ENCODE measurements at places on chromosomes 1 and 21.

- peak; percentile 45 for DNase-seq
These were observed 56.8 kb upstream of the PRDX6 start for GRCh38 chr1:173420330-173420806.

- no peak for DNase-seq
These were observed 264.6 kb downstream of the HHIPL2 start for GRCh38 chr1:222283147-222283768.

DNA sequence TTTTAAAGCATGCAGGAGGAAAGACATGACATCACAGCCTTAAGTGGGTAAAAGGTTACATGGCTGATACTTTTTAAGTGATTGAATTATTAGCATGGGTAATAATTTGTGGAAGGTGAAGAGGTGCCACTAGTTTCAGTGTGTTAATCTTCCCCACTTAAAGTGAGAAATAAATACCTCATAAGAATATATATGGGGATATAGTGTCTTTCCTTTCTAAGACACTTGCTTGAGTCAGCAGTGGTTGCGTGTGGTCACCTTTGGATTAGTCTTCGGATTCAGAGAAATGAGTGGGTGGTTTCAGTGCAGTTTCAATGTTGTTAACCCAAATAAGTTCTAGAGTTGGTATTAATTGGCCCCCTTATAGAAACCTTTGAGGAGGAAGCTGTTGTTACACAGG, 94.1 kb downstream of the ADGRL2 start:
- no peak for DNase-seq

DNA sequence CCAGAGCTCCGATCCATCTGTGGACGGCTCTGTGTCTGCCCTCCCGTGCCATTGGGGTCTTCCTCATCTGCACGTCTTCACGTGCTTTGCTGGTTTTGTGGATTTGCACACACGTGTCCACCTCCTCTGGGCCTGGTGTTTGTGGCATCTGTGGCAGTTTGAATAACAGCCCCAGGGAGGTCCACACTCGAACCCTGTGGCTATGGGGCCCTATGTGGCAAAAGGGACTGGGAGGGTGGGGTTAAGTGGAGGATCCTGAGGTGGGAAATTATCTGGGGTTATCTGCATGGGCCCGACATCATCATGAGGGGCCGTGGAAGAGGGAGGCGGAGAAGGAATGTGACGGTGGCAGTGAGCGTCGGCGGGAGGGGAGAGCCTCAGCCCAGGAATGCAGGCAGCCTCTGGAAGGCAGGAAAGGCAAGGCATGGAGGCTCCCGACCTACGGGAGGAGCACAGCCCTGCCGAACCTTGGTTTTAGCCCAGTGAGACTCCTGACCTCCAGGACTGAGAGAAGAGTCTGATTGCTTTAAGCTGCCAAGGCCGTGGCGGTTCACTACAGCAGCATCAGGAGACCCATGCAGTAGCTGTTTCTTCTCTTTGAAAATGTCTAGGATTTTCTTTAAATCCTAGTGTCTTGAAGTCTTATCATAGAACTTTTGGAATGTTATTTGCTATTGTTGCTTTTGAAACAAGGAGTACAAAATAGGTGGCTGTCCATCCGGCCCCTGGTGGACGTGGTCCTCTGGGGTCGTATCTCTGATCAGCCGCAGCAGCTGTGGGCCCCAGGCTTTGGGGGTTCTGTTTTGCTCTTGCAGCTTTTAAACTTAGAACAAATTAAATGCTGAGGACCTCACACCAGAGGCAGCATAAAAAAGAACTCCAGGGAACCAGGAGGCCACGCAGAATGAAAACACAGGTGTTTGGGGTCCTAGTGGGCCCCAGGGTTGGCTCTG, 40.0 kb upstream of the LRRC3 start:
- no peak for DNase-seq

DNA sequence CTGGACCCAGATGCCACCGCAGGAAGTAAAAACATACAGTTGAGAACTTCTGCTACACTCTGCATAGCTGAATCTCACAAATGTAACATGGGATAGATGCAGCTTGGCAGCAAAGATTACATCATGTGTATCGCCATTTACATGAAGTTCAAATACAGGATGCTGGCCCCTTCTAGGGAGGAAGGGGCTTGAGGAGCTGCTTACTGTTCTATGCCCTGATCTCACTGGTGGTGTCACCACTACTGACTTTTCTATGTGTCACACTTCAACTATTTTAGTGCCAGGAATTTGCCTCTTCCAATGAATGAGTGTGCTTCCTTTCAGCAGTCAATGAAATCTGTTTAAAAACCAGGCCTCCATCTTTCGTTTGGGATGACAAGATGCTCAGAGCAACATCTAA, 31.1 kb downstream of the MRAP start:
- no peak for DNase-seq

GRCh38 chr1:108896146-108897145, 19.7 kb downstream of the GPSM2 start:
- DNase-seq = peak; percentile 38

- DNase-seq = no peak
These were observed 77.0 kb upstream of the FAM20B start for GRCh38 chr1:178948676-178949075.

- no peak for DNase-seq
These were observed 21.0 kb downstream of the PCSK9 start for GRCh38 chr1:55060133-55060999.

DNA sequence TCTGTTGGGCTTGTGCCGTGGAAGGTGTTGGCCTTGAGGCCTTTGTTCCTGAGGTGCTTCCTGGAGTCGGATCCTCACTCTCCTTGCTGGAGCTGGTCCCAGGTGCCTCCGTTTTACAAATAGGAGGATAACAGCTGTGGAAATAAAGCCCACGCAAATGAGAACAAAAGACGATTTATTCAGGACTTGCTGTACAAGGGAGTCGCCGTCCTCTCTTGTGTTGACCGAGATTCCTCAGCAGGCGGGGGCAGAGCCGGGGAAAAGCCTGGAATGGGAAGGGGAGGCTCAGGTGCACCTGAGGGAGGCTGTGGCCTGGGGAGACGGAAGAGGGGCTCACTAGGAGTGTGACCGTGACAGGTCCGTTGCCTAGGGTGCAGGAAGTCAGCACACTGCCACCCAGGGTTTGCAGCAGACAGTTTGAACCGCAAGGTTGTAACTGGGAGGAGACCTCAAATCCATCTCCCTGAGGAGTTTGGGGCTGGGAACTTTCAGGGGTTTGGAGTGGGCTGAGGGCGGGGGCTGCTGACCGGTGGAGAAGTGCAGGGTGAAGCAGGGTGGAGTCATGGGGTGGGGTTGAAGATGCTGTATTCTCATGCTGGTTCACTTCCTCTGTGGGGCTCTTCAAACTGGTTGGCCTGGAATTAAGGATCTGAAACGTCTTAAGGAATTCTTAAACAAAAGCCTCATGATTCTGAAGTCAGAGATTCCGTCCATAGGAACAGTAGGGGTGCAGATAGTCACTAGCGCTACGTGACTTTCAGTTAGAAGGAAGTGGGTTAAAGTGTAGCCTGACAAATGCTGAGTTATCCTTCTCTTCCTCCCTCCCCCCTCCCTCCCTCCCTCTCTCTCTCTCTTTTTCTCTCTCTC, 2.6 kb upstream of the CSTB start:
- no peak for DNase-seq

DNA sequence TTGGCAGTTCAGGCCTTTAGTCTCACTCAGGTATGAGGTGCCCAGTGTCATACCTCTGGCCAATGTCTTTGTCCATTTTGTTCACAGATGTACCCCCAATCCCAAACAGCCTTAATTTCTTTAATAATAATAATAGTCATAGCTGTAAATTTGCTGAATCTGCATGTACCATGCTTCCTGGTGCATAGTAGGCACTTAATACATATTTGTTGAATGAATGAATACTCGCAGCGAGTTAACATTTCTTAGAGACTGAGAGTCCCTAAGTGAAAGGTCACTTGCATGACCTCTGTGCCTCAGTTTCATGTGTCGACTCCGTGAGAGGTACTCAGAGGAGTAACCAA, 12.5 kb downstream of the ALPL start:
- no peak for DNase-seq

DNA sequence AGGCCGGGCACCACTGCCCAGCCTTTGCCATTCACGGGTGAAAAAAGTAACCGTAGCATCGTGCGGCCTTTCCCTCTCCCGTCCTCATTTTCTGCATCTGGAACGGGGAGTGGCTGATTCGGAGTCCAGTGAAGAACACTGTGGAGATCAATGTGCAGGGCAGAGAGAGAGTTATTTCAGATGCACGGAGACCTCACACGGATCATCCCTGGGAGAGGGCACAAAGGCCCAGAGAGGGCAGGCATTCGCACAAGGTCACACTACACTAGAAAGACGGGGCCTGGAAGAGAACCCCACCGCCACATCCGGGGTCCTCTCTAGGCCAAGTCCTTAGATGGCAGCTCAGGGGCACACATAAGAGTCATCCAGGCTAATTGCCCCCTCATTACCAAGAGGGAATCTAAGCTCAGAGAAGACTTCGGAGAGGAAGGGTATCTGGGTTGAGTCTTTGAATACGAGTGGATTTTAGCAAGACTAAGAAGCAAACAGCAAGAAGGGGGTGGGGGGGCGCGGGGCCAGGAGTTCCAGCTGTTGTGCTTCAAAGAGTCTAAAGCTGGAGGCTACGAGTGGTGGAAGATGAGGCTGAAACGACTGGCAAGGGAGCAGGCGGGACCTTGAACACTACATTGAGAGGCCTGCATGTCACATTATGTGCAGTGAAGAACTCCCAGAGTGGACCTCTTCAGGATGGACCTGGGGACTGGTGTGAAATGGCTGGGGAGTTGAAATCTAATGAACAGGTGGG, 857 bp downstream of the GPX7 start:
- no peak for DNase-seq

DNA sequence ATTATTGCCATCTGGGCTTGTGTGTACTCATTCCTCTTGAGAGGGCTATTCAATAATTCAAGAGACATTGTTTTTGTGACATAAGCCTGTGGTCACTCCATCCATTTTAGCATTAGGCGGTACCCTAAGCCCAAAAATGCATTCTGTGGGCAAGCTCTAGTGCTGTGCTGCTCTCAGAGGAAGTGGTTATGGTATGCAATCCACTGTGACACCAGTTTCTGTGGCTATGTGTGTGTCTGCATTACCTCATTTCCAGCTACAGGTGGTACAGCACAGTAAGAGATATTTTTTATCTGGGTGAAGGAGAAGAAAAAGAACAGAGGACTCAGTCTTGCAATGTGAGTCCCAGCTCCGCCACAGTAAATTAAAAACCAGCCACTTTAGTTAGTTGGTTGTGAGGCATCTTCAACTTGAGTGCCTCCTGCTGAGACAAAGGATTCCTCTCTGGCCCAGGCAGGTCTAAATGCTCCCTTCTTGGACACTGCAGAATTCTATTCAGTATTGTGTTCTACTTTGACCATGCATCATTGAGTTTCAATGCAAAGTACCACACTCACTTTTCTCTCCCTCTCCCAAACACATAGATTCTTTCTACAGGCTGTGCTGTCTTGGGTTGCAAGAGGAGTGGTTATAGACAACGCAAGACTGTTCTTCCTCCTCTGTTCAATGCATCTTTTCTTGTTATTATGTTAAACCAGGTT, 777.8 kb upstream of the BRINP3 start:
- DNase-seq = no peak

GRCh38 chr1:185735701-185736064, 1.5 kb downstream of the HMCN1 start:
- DNase-seq = no peak

DNA sequence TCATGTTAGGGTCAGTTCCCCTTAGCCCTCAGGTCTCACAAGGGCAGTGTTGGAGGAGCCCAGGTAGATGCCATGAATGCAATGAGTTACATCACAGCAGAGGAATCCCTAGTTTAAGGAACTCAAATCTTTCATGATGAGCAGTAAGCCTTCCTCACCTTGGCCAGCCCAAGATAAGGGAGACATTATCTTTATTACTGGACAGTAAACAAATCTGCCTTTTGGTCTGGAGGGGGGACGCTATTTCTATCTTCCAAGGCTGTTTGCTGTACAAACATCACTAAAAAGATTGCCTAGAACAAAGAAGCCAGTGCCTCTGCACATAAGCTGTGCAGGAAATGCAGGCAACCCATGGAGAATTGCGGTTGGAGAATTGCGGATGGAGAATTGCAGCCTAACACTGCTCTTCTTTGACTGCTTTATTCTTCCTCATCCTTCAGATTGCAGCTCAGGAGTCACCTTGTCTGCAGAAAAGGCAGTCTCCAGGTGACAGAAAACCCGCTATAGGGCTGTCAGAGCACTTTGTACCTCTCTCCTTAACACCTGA, 2.3 kb upstream of the CHI3L1 start:
- no peak for DNase-seq

GRCh38 chr1:183230413-183230812, 44.3 kb downstream of the LAMC2 start:
- DNase-seq = no peak

DNA sequence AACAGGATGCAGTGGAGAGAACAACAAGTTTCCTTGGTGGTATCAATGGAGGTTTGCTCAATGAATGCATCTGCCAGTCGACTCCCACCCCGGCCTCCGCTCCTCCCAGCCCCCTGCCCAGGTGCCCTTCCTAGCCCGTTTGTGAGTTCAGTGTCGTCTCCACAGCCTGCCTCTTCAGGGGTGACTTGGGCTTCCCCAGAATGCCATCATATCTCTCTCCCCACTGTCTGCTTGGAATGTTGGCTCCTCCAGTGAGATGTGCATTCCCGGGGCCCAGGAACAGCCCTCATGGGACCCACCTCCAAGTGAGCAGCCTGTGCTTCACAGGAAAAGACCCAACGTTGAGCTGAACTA, 30.5 kb downstream of the MATN1 start:
- no peak for DNase-seq
